ENCODE measurements at places on chromosomes 1 and 21.

- no peak for DNase-seq
These were observed 204.2 kb upstream of the PLXNA2 start for GRCh38 chr1:208448425-208448824.

DNA sequence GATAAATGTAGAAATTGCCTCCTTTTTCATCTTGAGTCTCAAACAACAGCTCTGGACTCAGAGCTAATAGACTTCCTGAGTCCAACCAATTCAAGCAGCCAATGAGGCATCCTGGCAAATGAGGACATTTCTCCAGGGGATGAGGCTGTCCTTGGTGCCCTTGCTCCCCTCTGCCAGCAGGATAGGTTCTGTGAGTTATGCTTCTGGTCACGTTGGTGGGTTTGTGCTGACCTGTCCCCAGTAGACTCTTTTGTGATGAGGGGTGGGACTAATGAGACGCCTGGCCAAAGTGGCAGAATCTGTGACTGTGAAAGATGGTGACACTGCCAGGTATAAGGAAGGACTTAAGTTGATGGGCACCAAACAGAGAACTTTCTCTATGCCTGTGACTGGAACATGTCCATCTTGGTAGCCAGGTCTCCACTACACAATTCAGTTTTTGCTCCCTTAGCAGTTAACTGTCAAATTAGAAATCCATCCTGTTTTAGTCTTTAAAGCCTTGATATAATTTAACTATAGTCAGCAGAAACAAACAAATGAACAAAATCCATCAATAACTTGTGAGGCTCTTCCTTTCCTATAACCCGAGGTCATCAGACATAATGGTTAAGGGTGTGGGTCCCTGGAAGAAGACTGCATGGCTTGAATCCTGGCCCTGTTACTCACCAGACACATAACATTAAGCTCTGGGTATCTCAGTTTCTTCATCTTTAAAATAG is 35.7 kb upstream of the THEM4 start:
- DNase-seq, result no peak

DNA sequence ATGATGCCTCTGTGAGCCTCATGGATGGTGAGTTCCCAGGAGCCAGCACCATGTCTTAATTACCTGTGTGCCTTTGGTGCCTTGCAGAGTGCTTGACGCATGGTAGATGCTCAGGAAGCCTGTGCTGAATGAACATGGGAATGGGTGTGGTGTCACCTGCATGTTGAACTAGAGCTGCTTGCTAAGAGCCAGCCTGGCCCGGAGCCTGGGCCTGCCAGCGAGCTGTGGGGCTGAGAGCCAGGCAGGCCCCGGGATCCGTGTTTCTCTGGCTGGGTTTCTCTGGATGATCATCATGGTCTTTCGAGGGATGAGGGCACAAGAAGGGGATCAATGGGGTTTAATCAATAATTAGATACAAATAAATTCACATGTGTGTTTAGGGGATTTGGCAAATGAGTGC is 6.7 kb upstream of the TEX35 start:
- no peak for DNase-seq

GRCh38 chr1:41318135-41318534 is 43.1 kb upstream of the FOXO6 start:
- no peak for DNase-seq

DNA sequence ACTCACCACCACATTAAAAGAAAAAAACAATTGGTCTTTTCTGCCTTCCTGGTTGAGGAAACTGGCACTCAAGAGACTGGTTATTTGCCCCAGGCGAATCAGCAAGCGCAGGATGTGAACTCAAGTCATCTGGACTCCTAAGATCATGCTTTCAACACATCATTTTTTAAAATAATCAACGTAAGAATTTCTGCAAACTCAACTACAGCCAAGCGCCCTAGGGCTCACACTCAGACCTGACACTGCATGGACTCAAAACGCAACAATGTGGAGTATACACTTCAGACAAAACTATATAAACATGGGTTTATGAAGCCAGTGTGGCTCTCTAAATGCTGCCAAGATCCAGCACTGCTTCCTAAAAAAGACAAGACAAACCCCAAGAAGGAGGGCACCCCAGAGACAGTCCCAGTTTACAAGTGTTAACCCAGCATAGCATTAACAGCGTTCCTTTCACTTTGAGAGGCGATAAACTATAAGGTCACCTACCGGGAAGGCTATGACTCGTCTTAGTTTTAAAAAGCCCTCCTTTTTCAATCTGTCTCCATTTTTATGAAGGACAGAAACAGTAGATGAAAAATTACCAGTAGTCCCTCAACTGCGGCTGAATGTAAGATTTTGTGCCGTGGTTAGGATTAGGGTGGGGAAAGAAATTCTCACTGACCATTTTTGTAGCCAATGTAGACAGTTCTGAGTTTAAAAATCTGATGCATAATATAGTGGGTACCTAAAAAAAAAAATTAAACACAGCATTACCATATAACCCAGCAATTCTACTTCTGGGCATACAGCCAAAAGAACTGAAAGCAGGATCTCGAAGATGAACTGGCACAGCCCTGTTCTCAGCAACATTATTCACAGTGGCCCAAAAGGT is 54.8 kb downstream of the SIPA1L2 start:
- DNase-seq, result no peak

DNA sequence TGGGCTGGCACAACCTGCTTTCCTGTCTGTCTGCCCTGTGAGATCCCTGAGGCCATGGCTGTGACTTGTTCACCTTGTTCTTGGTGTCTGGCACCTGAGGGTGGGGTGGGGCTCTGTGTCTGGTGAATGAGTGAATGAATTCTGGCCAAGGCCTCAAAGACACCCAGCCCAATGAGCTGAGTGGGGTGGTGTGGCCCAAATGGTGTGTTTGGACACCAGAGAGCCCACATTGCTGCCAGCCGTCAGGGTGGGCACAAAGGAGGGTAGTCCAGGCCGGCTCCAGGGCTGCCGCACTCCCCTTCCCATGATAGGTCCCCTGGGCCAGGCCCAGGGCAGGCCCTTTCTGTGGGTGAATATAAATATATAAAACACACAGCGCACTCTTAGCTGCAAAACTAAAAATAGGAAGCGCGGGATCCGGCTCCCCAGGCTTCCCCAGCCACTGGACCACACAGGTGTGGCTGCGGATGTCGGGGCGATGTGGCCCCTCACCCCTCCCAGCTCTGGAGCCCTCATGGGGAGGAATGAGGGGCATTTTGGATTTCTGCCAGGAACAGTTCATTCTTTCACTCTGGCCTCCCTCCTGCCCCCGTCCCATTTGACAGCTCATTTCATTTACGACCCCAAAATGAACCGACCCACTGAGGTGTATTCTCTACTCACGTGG is 33.3 kb downstream of the RUNX3 start:
- no peak for DNase-seq

DNA sequence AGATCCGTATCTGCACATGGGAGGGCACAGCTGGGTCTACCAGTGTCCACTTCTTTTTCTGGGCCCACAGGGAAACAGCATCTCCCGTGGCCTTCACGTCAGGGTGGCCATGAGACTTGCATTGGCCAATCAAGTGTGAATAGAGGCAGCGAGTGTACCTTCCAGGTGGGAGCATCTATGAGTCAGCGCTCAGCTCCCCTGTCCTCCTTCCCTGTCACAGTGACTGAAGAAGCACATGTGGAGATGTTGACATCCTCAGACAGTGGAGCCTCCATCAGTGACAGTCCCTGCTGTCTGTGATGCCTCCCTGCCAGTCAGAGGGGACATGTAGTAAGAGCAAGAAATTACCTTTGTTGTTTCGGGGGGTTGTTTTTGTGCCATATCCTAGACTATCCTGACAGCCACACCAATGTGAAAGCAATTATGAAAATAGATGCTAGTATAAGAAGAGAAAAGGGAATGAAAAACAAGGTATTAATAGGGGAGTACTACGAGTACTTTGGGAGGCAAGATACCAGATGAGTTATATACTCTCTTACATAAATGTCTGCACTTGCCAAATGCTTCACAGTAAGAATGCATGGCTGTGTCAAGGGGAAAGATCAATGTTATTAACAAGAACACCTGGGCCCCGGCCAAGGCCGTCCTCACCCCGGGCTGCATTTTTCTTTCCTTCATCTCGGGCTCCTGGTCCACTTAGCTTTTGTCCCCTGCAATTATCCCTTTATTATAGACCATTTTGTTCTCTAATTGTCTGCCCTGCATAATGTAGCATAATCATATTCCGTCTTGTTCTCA is 86.0 kb downstream of the MATN1 start:
- no peak for DNase-seq

GRCh38 chr1:148333875-148334338 is 149.2 kb downstream of the PPIAL4G start:
- no peak for DNase-seq
